Activated CD4-positive, alpha-beta T cell treated with anti-CD3 and anti-CD28 coated beads, Interleukin-2, amount 50 U/mL, for 24 hours (primary cell): ENCODE measurements at places on chromosomes 13 and 19.

DNA sequence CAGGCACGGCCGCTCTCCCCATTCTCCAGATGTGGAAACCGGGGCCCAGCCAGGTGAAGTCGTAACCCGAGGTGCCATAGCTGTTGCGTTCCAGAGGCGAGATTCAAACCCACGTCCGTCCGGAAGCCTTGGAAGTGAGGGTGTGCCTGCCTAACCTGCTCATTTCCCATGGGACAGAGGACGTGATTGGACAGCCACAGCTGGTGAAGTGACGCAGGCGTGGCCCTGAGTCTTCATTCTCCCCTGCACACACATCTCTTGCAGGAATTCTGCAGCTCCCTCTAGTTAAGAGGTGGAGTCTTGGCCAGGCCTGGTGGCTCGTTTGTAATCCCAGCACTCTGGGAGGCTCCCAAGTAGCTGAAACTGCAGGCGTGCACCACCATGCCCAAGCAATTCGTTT, 16.8 kb downstream of the MEIS3 start:
- DNase-seq = no peak

GRCh38 chr19:49436381-49437017, 4.8 kb downstream of the SLC17A7 start:
- DNase-seq = no peak

DNA sequence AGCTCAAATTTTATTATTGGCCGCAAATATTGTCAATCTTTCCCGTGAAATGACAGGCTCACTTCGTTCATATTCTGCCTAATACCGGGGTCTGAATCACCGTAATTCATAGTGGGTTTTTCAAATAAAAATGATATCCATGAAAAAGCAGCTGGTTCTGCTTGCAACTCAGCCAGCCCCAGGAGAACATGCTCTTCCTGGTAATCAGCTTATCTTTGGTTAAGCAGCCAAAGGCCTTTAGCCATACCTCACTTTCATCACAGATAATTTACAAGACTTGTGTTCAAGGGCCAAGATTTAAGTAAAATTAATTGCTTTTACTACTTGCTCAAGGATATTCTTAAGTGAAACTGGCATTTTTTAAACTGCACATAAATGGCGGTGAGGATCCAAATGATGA, 22.5 kb downstream of the RNASEH2B start:
- no peak for DNase-seq

GRCh38 chr19:51800473-51801244, 5.7 kb downstream of the FPR3 start:
- no peak for DNase-seq

GRCh38 chr19:42225718-42226292, 5.7 kb downstream of the ZNF526 start:
- DNase-seq = no peak

GRCh38 chr19:13935765-13936510, 2.3 kb downstream of the PODNL1 start:
- DNase-seq = no peak

DNA sequence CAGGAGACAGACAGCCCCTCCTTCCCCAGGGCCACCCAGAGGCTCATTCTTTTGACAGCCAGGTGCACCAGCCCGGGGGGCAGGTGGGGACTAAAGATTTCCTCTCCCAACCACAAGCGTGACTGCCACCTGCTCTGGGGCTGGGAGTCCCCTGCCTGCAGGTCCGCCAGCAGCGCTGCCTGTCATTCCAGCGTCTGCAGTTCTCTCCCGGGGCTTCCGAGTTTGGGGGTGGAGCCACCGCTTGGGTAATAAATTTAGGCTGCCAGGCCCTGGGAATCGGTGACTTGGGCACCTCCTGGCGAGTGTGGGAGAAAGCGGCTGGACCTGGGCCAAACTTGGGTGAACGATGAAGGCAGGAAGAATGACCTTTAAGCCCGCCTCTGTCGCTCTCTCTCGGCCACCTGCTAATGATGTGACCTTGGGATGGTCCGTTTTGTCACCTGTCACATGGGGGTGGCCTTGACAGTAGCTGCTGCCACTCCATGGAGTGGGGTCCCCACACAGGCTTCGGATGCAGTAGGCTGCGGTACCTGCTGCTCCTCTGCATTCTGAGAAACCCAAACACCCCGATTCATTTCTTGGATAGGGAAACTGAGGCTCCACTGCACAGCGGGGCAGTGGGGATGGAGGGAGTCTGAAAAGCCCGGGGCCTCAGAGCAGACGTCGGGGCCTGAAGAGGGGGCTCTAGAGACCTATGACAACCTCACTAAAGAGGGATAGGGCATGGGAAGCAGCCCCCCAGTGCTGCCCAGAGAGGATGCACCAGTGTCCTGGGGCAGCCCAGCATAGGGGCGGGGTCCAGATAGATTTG, 12.8 kb downstream of the FUT6 start:
- no peak for DNase-seq

GRCh38 chr13:51834581-51835171, 10.3 kb downstream of the TMEM272 start:
- no peak for DNase-seq

DNA sequence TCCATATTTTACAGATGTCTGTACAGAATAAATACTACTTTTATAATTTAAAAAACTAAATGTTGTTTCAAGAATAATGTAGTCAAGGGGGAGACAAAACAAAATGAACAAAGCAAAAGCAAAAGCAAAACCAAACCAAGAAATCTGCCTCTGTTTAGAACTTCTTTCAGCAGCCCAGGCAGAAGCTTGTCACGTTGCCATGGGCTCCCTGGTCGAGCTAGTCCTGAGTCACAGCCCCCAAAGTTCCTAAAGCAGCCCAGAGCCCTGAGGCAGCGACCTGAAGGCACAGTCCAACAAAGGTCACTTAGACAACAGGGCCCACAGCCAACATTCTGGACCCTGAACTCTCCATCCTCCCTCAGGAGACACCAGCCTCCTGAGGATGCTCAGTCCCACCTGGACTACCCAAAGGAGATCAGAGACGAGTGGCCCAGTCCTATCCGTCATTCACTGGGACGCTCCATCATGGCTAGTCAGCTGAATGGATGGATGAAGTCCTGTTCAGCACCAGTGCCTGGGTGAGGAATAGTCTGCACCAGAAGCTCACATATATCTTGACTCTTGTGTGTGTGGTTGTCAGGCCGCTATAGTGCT, 41.7 kb downstream of the SIAH3 start:
- DNase-seq = no peak

- DNase-seq = no peak
These were observed 37.8 kb downstream of the STOML3 start for GRCh38 chr13:38952827-38953226.

DNA sequence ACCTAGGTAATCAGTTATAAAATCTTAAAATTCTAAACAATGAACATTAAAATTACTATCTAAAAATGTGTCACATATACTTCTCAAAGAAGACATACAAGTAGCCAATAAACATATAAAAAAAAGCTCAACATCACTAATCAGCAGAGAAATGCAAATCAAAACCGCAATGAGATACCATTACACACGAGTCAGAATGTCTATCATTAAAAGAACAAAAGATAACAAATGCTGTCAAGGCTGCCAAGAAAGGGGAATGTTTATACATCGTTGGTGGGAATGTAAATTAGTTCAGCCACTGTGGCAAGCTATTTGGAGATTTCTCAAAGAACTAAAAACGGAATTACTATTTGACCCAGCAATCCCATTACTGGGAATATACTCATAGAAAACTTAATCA, 310.3 kb upstream of the EDNRB start:
- no peak for DNase-seq
